ENCODE measurements at places on chromosomes 16 and 17. TPM values are rescaled to one million over a fixed set of nuclear protein-coding genes. Genes with fewer than 3 reads are reported as not detected.

The IL17C gene
- total RNA-seq = 0.32 TPM

The ZFP3 gene
- total RNA-seq = 1.0 TPM

GRCh38 chr17:59520251-59520650, 45.2 kb upstream of the DHX40 start:
- no peak overlapping the region for H3K4me3 ChIP-seq
- H3K36me3 ChIP-seq = no peaks in the 10 kb centered on the region
- no peak for DNase-seq
- H3K4me1 ChIP-seq = peaks cover 3% of the 10 kb centered on the region
- H3K27ac ChIP-seq = no peak overlapping the region

GRCh38 chr16:53711390-53711789, 7.4 kb downstream of the FTO start:
- H3K4me1 ChIP-seq = no peaks in the 10 kb centered on the region
- H3K36me3 ChIP-seq = no peaks in the 10 kb centered on the region
- no peak overlapping the region for H3K27ac ChIP-seq
- no peak overlapping the region for H3K4me3 ChIP-seq

- no peaks in the 10 kb centered on the region for H3K27me3 ChIP-seq
- H3K27ac ChIP-seq = no peak overlapping the region
- H3K4me1 ChIP-seq = peaks cover 16% of the 10 kb centered on the region
- no peaks in the 10 kb centered on the region for H3K36me3 ChIP-seq
Measured at GRCh38 chr17:50952013-50952412, 85.9 kb upstream of the TOB1 start.

GRCh38 chr17:4083187-4083586, 59.6 kb downstream of the ZZEF1 start:
- H3K27me3 ChIP-seq = no peaks in the 10 kb centered on the region
- H3K27ac ChIP-seq = no peak overlapping the region
- no peak overlapping the region for H3K4me3 ChIP-seq
- peaks cover 79% of the 10 kb centered on the region for H3K36me3 ChIP-seq

GRCh38 chr17:69743091-69743490, 328.6 kb downstream of the MAP2K6 start:
- no peak overlapping the region for H3K27ac ChIP-seq
- no peak overlapping the region for H3K4me3 ChIP-seq
- no peaks in the 10 kb centered on the region for H3K36me3 ChIP-seq
- H3K4me1 ChIP-seq = no peaks in the 10 kb centered on the region

DNA sequence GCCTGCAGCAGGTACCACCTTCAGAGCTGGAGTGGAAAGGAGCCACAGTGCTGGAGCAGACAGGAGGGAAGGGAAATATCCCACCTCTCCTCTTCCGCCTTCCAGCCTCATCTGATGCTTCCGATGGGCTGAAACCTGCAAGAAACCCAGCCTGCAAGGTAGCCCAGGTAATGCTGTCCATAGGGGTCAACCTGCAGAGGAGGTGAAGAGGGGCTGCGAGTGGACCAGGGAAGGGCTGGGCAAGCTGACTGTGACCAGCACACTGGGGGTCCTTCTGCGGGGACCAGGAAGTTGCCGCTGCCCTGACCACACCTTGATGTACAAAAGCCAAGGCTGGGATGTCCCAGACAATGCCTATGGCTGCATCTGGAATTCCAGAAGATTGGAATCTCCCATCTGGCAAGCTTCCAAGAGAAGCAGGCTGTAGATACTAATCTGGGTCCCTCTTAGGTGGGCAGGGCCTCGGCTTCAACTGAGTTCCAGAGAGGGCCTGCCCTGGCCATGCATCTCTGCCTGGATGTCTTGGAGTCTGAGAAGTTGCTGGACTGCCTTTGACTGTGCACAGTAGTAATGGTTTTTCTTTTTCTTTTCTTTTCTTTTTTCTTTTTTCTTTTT, 5.8 kb downstream of the FOXL1 start:
- no peaks in the 10 kb centered on the region for H3K4me1 ChIP-seq
- H3K36me3 ChIP-seq = no peaks in the 10 kb centered on the region
- no peak overlapping the region for H3K4me3 ChIP-seq

GRCh38 chr16:49354101-49354500, 19.5 kb upstream of the C16orf78 start:
- no peak overlapping the region for H3K4me3 ChIP-seq
- DNase-seq = no peak
- no peaks in the 10 kb centered on the region for H3K4me1 ChIP-seq
- peaks cover 4% of the 10 kb centered on the region for H3K27me3 ChIP-seq

DNA sequence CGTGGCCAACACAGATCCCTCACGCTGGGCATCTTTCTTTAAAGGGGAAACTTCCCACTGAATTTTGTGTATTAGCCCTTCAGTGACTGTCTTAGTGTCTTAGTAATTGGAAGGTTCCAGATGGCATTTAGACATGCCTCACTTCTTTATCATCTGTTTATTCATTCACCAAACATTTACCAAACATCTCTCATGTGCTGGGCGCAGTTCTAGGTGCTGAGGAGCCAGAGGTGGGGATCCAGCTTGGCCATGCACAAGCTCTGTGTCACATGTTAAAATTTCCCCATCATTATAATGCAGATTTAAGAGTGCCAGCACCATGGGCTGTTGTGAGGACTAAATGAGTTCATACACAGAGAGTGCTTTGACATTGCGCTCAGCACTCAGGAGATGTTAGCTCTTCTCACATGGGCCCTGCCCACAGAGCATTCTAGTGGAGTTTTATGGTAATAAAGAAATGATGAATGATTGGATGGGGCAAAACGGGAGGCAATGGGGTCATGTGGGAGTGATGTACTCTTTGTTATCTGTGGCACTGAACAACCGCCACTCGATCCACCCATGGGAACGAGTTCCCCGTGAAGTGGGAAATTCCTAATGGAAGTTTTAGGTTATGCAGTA, 119.7 kb downstream of the SNX29 start:
- peak overlapping the region; percentile 77 for H3K27ac ChIP-seq
- no peaks in the 10 kb centered on the region for H3K27me3 ChIP-seq
- DNase-seq = no peak
- H3K4me1 ChIP-seq = peaks cover 11% of the 10 kb centered on the region

- no peaks in the 10 kb centered on the region for H3K27me3 ChIP-seq
- H3K4me1 ChIP-seq = no peaks in the 10 kb centered on the region
- H3K4me3 ChIP-seq = no peak overlapping the region
- DNase-seq = no peak
- H3K27ac ChIP-seq = no peak overlapping the region
Measured at GRCh38 chr17:10010752-10011151, 105.7 kb upstream of the RCVRN start.

GRCh38 chr16:65991149-65991701, 375.3 kb upstream of the CDH5 start:
- peak; percentile 72 for DNase-seq
- H3K27ac ChIP-seq = no peak overlapping the region
- H3K4me3 ChIP-seq = no peak overlapping the region

GRCh38 chr17:63774141-63774968, at the start of gene DDX42:
DDX42 (plus strand) TSS chr17:63774170; CDS start chr17:63787050, 12,880 bp downstream.
- H3K27me3 ChIP-seq = no peaks in the 10 kb centered on the region
- peak within 1 kb of the TSS; percentile 99 for H3K4me3 ChIP-seq
- H3K27ac ChIP-seq = peak within 1 kb of the TSS; percentile 100
- no peaks in the 10 kb centered on the region for H3K4me1 ChIP-seq
- H3K36me3 ChIP-seq = peaks cover 39% of the 10 kb centered on the region

- no peak overlapping the region for H3K4me3 ChIP-seq
- H3K27ac ChIP-seq = no peak overlapping the region
- H3K27me3 ChIP-seq = peaks cover 9% of the 10 kb centered on the region
- H3K4me1 ChIP-seq = peaks cover 4% of the 10 kb centered on the region
Measured at GRCh38 chr17:78343543-78344201, 16.2 kb downstream of the SOCS3 start.

DNA sequence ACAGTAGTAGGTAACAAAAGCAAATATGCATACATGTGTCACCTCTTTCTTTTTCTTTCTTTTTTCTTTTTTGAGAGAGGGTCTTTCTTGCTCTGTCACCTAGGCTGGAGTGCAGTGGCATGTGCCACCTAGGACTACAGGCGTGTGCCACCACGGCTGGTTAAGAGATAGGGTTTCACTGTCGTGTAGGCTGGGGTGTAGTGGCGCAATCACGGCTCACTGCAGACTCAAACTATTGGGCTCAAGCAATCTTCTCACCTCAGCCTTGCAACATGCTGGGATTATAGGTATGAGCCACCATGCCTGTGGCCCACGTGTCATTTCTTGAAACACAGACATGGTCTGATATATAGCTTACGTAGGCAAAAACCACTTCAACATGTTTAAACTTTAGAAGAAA, 397.7 kb upstream of the PMFBP1 start:
- no peaks in the 10 kb centered on the region for H3K36me3 ChIP-seq
- no peak overlapping the region for H3K27ac ChIP-seq
- no peak overlapping the region for H3K4me3 ChIP-seq
- DNase-seq = no peak
- H3K4me1 ChIP-seq = no peaks in the 10 kb centered on the region

DNA sequence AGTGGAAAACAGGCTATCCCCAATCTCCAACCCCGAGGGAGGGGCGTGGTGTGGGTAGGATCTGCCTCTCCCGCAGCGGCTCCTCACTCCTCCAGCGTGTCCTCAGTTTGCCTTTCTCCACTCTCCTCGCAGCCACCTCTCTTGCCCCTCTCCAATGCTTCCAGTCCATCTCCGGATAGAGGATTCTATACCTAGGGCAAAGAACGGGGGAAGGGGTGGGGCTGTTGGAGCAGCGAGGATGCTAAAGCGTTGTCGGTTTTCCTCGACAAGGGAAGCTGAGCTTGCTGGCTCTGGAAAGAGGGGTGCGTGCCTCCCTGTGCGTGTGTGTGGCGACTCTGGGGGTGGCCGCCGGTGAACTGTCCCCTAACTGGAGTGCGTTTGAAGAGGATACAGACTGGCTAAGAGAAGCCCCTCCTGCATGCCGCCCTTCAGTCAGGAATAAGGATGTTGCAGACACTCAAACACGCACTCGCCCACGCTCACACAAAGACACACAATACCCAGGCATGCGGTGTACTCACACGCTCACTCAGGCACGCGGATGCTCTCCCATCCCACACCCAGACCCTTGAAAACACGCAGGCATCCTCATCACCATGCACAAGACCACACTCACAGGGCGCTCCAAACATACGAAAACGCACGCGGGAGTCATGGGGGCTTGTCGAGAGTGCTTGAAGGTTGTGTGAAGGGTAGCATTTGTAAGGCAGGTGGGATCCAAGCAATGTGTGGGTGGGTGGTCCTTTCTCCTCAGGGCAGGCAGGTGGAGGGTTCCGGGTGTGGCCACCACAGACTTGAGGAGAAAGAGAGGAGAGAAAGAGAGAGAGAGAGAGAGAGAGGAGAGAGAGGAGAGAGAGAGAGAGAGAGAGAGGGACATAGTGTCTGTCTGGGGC, 655 bp upstream of the GPR139 start:
- no peaks in the 10 kb centered on the region for H3K4me1 ChIP-seq
- H3K4me3 ChIP-seq = peak overlapping the region; percentile 77
- peaks cover 70% of the 10 kb centered on the region for H3K27me3 ChIP-seq
- no peak overlapping the region for H3K27ac ChIP-seq
- no peaks in the 10 kb centered on the region for H3K36me3 ChIP-seq
- peak; percentile 56 for DNase-seq

DNA sequence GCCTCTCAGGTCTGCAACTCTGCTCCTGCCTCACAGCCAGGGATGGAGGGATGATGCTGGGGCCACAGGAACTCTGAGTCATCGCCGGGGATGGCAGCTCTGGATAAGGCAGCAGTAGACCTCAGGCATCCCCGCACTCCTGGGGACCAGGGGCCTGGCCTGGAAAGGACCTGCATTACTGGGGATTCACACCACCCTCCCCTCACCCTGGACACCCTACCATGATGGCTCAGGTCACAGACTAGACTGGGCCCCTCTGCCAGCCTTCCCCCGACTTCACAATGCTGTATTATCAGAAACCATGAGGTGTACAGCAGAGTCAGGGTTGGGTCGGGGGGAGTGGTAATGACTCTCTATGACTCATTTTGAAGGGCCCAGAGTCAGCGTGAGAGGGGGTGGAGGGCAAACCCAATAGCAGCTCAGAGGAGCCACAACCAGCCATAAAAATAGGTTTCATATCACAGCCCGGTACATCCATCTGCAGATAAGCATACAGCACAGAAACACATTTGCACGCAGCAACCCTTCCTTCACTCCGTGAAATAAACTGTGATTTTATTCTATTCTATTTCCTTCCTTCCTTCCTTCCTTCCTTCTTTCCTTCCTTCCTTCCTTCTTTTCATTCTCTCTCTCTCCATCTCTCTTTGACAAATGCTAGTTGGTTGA, 28.8 kb downstream of the DYNLRB2 start:
- H3K27ac ChIP-seq = no peak overlapping the region
- H3K4me3 ChIP-seq = no peak overlapping the region
- H3K27me3 ChIP-seq = no peaks in the 10 kb centered on the region
- no peaks in the 10 kb centered on the region for H3K36me3 ChIP-seq

DNA sequence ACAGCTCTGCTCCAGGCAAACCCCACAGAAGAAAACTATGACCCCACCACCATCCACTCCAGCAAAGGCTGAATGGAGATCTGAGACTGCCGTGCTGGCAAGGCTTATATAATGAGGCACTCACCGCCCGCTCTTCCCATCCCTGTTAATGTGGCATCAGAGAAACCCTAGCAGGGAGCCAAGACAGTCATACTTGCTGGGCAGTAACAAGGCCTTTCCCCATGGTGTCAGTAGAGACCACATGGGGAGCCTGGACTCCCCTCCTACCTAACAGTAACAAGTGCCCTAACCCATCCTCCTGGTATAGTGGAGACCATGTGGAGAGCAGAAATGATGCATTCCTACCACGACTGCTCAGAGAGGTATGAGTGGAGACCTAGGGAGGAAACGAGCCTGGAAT, 235.2 kb downstream of the C16orf78 start:
- H3K27me3 ChIP-seq = no peaks in the 10 kb centered on the region
- peak; percentile 72 for DNase-seq
- no peak overlapping the region for H3K4me3 ChIP-seq

DNA sequence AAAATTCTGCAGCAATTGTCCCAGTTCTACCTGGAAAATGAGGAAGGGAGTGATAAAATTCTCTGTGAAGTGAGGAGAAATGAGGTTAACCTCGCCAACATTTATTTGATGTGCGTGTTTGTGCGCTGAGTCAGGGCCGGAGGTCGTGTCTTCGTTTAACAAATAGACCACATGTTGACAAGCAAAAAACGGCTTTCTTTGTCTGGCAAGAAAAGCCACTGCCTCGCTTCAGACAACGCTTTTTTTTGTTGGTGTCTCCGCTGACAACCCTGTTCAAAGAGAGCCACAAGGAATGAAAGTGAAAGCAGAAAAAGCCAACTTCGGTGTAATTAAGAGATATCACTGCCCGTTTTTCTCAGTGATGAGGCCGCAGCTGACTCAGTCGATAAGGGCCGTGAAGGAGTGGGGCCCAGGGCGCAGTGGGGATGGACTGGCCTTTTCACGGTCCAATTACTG, 510.6 kb downstream of the CDH13 start:
- no peaks in the 10 kb centered on the region for H3K36me3 ChIP-seq
- H3K4me3 ChIP-seq = no peak overlapping the region
- no peak for DNase-seq
- no peaks in the 10 kb centered on the region for H3K27me3 ChIP-seq
- no peaks in the 10 kb centered on the region for H3K4me1 ChIP-seq
- peak overlapping the region; percentile 80 for H3K27ac ChIP-seq

DNA sequence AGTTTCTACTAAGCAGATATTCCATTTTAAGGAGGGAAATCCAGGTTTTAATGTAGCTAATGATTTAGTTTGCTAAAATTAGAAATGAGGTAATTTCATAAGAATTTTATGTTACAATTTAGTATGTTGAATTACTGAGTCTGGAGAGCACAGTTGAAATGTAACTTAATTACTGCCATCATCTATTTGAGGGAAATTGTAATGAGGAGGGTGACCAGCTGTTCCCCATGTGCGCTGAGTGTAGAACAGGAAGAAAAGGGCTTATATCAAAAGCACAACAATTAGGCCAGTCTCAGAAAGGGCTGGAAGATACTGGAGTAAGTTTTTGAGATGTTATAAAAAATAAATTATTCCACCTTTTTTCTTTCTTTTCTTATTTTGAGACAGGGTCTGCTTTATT, 735.1 kb upstream of the GOT2 start:
- no peak overlapping the region for H3K4me3 ChIP-seq
- H3K36me3 ChIP-seq = no peaks in the 10 kb centered on the region
- H3K4me1 ChIP-seq = no peaks in the 10 kb centered on the region
- H3K27me3 ChIP-seq = no peaks in the 10 kb centered on the region

Measured in endodermal cell (in vitro differentiated cells).